ENCODE measurements at places on chromosomes 7 and 10. TPM values are rescaled to one million over a fixed set of nuclear protein-coding genes. Genes with fewer than 3 reads are reported as not detected.

EPC1 gene
- polyA plus RNA-seq: 27.3 TPM

- no peak for DNase-seq
Observed at GRCh38 chr10:10475812-10476211, 541.9 kb upstream of the CELF2 start.

DNA sequence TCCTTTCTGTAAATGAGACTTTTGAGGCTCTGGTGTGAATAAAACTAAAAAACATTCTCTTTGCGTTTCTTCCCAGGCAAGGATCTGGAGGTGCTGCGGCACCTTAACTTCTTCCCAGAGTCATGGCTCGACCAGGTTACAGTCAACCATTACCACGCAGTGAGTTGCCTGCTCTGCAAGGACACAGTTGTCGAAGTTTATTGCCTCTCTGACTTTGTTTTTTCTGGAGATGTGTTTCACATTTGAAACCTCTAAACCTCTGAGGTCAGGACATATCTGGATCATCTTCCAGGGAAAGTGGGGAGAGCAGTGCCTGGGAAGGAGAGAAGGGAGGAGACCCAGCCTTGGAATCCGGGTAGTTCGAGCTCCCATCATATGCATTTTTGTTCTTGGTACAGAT is 43.4 kb upstream of the PLEKHA1 start:
- DNase-seq: no peak

EPO gene
- polyA plus RNA-seq: not detected

DNA sequence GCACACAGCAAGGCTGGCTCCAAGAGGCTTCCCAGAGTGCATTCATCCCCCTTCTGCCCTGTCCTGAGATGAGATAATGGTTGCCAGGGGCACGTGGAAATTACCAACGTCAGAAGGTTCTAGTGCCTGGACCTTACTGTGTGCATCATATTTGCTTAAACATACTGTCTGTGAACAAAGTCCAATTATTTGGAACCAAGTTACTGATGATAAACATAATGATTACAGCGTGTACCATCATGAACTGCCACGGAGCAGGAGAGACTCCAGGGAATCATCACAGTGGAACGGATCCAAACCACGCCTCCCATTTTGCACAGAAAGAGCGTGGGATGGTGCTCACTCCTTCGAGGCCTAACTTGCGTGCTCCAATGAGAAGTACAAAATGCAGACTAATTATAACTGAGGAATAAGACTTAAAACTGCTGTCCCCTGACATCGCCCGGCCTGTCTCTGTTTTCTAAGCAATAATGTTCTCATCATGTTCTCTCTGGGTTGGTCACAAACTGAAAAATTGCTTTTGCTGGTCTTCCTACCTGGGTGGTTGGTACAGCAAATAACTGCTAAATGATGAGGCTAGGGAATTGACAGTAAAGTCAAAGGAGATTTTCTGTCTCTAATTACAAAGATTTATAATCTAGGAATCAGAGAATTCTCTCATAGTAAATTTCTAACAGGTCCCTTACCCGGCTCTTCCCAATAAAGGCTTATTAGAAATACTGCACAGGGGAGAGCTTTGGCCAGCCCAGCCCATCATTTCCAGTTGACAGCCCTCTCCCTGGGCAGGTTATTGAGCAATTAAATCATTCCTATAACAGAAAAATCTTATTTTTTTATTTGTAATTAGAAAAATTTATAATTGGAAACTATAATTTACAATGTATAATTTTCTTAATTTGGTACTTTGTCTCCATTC is 182.2 kb downstream of the CAMK1D start:
- DNase-seq: no peak

DNA sequence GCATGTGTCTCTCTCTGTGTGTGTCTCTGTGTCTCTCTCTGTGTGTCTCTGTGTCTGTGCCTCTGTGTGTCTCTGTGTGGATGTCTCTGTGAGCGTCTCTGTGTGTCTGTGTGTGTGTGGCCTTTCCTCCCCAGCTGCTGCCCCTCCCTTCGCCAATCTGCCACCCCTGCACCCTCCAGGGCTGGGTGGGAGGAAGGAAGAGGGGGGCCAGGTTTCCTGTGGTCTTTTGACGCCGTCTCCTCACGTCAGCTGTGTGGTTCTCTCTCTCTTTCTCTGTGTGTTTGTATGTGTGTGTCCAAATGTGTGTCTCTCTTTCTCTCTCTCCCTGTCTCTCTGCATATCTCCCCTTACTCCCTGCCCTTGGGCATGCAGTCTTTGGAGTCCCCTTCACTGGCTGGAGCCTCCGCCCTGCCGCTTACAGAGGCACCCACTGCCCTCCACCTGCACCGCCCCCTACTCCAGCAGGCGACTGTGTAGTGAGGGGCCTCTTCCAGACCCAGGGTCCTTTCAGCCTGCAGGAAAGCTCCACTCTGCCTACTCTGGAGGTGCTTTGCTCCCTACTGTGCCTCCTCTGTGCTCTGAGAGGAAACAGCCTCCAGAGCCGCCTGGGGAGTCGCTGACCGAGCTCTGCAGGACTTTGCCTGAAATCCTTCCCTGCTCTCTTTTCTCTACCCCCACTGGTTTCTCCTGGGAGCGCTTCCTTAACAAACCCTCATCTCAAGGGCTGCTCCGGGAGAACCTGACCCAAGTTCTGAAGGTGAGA is 44.2 kb upstream of the C10orf71 start:
- no peak for DNase-seq

DNA sequence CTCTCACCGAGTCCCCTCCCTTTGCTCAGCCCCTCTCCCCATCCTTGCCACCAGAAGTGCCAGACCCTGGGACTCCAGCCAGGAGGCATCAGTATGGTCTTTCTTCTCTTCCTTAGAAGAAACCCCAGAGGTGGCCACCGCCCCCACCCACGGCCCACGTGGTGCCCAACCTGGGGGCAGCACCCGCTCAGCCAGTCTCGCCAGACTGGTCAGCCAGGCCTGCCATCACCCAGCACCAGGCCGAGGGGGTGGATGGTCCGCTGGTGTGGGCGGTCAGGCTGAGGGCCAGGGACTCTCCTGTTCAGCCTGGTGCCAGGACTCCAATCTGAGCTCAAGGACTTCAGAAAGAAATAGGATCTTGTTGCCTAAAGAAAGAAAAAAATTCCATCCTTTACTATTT is 5.8 kb upstream of the CLDN4 start:
- DNase-seq: no peak

DNA sequence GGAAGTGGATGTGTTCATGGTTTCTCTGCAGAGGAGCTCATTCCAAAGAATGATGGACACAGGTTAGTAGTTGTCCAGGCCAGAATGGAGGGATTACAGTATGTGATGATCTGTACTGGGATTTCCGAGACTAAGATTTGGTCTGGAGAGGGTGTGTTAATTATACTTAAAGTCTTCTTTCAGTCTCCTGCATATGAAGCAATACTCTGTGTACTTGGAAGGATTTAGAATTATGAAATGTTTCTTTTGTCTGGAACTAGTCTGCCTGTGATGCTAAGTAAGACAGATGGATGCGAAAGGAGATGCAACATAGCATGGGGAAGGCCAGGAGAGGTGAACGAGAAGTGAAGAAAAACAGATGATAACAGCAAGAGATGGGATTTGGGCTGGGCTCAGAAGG is 305.1 kb upstream of the LYZL1 start:
- DNase-seq: no peak

LRRC17 gene
- 964 TPM for polyA plus RNA-seq

DNA sequence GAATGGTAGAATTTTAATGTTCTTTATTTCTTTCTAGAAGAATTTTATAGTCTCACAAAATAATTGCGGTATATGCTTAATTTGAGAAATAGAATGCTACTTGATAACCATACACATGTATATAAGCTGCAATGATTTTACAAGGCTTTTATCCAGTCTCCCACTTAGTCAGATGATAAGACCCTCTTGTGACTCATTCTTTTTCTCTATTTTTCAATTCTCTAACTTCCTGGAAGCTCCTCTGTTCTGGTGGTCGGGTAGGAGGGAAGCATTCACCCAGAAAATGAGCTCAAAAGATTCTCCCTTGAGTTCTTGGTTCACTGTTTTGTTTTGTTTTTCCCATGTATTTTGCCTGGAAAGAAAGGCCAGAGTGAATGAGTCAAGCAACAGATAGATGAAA is 546.6 kb downstream of the INHBA start:
- DNase-seq: no peak

GRCh38 chr7:144531181-144531580 is 127.7 kb upstream of the NOBOX start:
- DNase-seq: no peak

DNA sequence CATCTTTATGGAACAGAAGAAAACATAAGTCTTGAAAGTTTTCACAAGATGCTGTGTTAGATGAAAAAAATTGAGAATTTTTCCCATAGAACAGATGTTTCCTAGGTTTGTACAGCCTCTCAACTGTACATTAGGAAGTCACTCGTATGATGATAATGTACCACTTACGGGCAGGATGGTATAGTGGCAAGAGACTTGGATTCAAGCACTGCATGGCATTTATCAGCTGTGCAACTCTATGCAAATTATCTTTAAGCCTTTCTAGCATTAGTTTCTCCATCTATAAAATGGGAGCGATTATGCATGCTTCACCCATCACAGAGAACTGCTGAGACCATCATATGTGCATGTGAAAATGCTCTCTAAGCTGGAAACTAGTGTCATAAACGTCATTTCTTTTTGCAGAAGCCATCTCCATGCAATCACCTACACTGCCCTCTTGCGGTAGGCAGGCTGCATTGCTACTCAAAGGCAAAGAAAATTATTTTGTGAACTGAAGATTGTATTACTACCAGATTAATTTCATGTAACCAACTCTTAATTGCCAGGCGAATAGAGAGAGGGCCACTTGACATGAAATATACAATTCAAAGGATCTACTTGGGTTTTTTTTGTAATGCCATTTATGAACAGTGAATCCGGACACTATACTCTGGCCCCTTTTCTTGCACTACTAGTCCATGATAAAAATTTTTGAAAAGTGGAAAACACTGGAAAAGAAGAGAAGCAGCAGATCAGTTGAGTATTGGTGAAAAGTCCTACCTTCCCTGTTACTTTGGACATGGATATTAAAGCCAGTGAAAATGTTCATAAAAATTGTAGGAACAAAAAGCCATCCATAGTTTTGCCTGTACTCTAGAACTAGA is 102.3 kb downstream of the JAZF1 start:
- no peak for DNase-seq

DNA sequence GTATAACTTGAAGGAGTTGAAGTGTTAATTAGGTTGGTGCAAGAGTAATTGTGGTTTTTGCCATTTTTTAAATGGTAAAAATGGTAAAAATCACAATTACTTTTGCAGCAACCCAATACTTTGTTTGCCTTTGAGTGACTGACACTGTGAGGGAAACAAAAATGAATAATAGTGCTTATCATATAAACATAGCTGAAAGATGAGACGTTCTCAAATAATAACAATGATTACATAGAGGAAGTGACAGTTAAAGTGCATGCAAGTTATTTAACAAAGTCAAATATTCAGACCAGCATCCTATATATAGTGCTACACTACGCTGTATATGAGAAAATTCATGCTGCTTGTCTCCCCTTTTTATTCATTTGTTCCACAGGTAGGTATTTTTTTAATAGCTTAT is 4.7 kb upstream of the HBP1 start:
- DNase-seq: no peak

DNA sequence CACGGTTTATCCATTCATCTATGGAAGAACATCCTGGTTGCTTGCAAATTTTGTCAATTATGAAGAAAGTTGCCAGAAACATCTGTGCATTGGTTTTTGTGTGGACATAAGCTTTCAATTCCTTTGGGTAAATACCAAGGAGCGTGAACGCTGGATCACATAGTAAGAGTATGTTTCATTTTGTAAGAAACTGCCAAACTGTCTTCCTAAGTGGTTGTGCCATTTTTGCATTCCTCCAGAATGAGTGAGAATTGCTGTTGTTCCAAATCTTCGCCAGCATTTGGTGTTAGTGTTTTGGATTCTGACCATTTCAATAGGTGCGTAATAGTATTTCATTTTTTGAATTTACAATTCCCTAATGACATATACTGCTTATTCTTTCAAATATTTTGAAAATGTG is 155.3 kb upstream of the FRMD4A start:
- no peak for DNase-seq

DNA sequence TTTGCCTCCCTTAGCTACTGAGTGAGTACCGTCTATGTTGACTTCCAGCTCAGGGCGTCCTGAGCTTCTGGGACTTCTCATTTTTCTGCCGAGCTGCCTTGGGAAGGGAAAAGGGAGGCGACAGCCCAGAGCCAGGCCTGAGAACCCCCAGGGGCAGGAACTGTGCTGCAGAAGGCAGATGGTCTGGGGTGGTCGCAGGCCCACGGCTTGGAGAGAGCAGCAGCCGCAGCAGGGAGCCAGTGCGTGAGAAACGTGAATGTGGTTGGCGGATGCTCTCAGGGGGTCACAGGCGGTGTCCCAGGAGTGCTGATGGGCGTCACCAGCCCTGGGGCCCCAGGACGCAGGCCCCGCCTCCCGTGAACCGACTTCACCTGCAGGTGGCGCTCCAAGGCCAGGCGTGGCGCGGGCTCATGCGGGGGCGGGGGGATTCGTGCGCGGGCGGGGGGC is 9.2 kb upstream of the PWWP2B start:
- no peak for DNase-seq

UNC5B gene
- 8.1 TPM for polyA plus RNA-seq

- DNase-seq: no peak
Observed at GRCh38 chr7:104040666-104041065, 51.2 kb upstream of the RELN start.

AUTS2 gene
- 1.5 TPM for polyA plus RNA-seq

SUGCT gene
- 12.5 TPM for polyA plus RNA-seq

PRTFDC1 gene
- 46.8 TPM for polyA plus RNA-seq

DNA sequence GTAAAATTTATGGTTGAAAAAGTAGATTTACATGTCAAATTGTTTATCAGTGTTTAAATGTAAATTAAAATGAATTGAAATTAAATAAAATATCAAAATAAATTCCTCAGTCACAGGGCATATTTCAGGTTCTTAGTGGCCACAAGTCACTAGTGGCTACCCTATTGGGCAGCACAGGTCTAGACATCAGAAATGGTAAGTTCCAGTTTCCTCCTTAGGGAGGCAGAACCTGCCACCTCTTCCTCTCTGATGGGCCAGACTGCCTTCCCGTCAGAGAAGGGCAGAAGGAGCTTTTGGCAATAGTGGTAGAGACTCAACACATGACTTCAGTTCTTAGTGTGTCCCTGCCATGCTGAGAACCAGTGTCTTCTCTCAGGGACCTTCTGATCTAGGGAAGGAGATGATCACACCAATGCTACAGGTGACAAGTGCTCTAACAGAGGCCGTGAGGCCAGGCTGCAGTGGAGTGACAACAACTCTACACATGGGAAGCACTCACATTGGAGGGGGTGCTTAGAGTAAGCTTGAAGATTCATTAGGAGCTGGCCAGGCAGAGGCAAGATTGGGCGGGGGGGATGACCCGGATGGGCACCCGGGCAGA is 14.4 kb upstream of the PCBD1 start:
- DNase-seq: no peak

Measured in AG04450 (cell line).